Esophagus (tissue), 2 donors: ENCODE measurements at places on chromosomes 5 and 9. TPM values are rescaled to one million over a fixed set of nuclear protein-coding genes. Genes with fewer than 3 reads are reported as not detected.

Gene ARL14EPL
- 0.05 TPM for polyA plus RNA-seq

Gene C5orf58
- polyA plus RNA-seq = 0.06 TPM

Gene P4HA2
- 11.5 TPM for polyA plus RNA-seq

Gene LRRC19
- polyA plus RNA-seq = not detected

Gene ZBTB26
- 2.0 TPM for polyA plus RNA-seq

Gene AGXT2
- not detected for polyA plus RNA-seq

Gene FSTL4
- polyA plus RNA-seq = 2.1 TPM

Gene FOXD4L4
- 0.02 TPM for polyA plus RNA-seq

Gene BTNL3
- 0.02 TPM for polyA plus RNA-seq

Gene PCDHB1
- polyA plus RNA-seq = not detected

Gene LSM11
- 1.3 TPM for polyA plus RNA-seq

Gene HSPA4
- polyA plus RNA-seq = 60.6 TPM

Gene SLC27A4
- polyA plus RNA-seq = 69.2 TPM

Gene PANK3
- polyA plus RNA-seq = 7.5 TPM

Gene DDX4
- polyA plus RNA-seq = not detected

Gene SCAMP1
- 8.7 TPM for polyA plus RNA-seq

Gene ROR2
- 1.7 TPM for polyA plus RNA-seq
